CD8-positive, alpha-beta memory T cell (primary cell): ENCODE measurements at places on chromosomes 13 and 19.

DNA sequence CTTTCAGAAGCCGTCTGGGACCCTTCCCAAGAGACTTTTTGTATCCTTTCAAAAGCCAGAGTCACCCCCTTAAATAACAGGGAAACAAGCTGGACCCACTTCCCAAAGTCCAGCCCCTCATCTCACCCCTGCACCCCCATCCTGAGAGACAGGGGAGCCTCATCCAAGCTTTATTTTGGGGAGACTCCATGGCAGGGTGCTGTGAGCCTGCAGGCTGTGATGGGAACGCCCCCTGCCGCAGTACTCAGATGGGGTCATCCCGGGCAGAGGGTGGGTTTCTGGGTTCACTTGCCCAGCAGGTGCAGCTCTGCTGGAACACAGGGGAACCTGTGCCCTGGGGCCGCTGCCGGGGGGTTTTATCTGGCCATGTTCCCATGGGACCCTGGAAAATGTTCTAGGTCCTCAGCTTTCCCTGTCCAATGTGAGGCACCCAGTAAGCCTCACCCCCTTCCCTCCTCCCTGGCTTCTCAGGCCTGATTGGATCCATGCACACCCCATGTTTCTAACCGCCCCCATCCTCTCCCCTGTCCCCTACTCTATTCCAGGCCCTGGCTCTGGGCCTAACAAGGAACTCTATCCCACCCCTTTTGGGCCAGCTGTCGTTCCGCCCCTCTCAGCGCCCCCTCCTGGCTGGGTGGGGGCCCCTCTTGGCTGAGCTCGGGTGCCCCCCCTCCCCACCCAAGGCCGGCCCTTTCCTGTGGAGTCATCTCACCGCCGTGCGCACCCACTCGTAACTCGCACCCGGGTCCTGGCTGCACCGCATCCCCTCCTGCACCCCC lies 1.0 kb downstream of the HIF3A start:
- H3K36me3 ChIP-seq, result no peaks in the 10 kb centered on the region
- H3K4me3 ChIP-seq, result no peak overlapping the region
- H3K27ac ChIP-seq, result no peak overlapping the region
- H3K4me1 ChIP-seq, result no peaks in the 10 kb centered on the region
- H3K27me3 ChIP-seq, result peaks cover 24% of the 10 kb centered on the region

DNA sequence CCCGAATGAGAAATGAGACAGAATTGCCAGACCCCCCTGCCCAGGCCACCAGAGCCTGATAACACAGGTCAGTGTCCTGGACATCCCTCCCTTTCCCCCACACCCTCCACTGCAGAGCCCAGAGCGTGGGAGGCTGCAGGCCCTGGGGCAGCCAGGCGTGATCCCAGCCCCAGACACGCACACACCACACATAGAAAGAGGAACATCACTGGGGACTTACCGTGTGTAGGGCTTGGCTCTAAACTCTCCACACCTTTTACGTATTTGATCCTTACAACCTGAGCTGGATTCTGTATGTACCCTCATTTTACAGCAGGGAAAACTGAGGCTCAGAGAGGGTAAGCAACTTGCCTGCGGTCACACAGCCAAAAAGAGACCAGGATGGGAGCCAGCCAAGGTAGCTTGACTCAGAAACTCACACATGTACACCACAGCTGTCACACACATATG lies 334 bp upstream of the ANGPTL6 start:
- H3K36me3 ChIP-seq, result peaks cover 8% of the 10 kb centered on the region
- H3K27me3 ChIP-seq, result no peaks in the 10 kb centered on the region
- no peak for DNase-seq
- H3K4me1 ChIP-seq, result peaks cover 57% of the 10 kb centered on the region

GRCh38 chr19:43441716-43442115 lies 23.7 kb downstream of the LYPD3 start:
- peaks cover 37% of the 10 kb centered on the region for H3K4me1 ChIP-seq
- H3K4me3 ChIP-seq, result no peak overlapping the region
- DNase-seq, result no peak
- H3K36me3 ChIP-seq, result no peaks in the 10 kb centered on the region
- H3K27me3 ChIP-seq, result no peaks in the 10 kb centered on the region
- H3K27ac ChIP-seq, result no peak overlapping the region

- H3K27me3 ChIP-seq, result no peaks in the 10 kb centered on the region
- peak; percentile 20 for DNase-seq
- H3K4me3 ChIP-seq, result peak within 1 kb of the TSS; percentile 58
- peaks cover 21% of the 10 kb centered on the region for H3K4me1 ChIP-seq
- H3K27ac ChIP-seq, result peak within 1 kb of the TSS; percentile 59
- peaks cover 7% of the 10 kb centered on the region for H3K36me3 ChIP-seq
Observed at GRCh38 chr19:3785938-3786824, at the start of gene MATK. MATK (minus strand) TSS chr19:3786381; CDS start chr19:3785135, 1,246 bp downstream.

DNA sequence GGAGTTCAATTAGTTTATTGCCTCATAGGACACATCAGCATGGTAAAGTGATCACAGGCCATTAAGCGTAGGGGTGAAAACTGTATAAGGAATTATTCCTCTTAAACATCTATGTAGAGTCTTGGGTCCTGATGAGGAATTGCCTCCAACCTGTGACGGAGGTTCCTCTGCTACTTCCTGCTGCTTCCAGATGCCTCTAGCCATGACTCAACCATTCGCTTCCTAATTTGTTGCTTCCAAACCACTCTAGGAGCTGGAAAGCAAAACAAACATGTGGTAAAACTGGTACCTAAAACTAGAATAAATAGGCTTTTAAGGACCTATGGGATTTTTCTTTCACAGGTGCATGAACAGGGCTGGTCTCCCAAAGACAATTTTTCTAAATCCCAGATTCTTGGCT lies 253.8 kb downstream of the KLF12 start:
- no peak overlapping the region for H3K4me3 ChIP-seq
- H3K27me3 ChIP-seq, result no peaks in the 10 kb centered on the region
- no peak overlapping the region for H3K27ac ChIP-seq
- peaks cover 19% of the 10 kb centered on the region for H3K4me1 ChIP-seq
- no peaks in the 10 kb centered on the region for H3K36me3 ChIP-seq

DNA sequence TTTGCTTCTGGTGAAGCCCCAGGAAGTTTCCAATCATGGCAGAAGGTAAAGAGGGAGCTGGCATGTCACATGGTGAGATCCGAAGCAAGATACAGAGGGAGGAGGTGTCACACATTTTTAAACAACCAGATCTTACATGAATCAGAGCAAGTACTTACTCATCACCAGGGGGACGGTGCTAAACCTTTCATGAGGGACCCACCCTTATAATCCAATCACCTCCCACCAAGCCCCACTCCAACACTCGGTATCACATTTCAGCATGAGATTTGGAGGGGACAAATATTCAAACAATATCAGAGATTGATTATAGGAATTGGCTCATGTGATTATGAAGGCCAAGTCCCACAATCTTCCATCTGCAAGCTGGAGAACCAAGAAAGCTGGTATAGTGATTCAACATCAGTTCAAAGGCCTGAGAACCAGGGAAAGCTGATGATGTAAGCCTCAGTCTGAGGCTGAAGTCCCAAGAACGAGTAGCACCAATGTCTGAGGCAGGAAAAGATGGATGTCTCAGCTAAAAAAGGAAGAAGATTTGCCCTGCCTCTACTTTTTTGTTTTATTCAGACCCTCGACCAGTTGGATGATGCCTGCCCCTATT lies 58.6 kb upstream of the WDFY2 start:
- DNase-seq, result no peak
- H3K4me3 ChIP-seq, result no peak overlapping the region
- no peaks in the 10 kb centered on the region for H3K27me3 ChIP-seq
- peaks cover 13% of the 10 kb centered on the region for H3K4me1 ChIP-seq
- H3K36me3 ChIP-seq, result no peaks in the 10 kb centered on the region

DNA sequence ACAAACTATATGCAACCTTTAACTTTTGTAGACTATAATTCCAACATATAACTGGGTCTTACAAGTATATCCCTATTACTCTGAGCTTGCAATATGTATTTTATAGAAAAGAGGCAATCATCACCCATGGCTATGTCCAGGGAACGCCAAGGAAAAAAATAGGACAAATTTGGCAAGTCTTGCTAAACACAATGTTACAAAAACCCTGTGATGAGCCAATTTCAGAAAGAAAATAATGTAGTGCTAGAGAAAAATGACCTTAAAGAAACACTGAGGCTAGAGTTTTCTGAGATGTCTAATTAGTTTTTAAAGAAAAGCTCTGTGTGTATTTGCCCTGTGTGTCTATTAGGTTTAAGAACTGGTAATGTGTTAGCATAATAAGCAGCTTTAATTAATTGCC lies 68.0 kb upstream of the FREM2 start:
- no peaks in the 10 kb centered on the region for H3K4me1 ChIP-seq
- no peaks in the 10 kb centered on the region for H3K27me3 ChIP-seq
- H3K4me3 ChIP-seq, result no peak overlapping the region
- H3K36me3 ChIP-seq, result no peaks in the 10 kb centered on the region
- H3K27ac ChIP-seq, result no peak overlapping the region

GRCh38 chr13:36067746-36068381 lies 63.3 kb downstream of the DCLK1 start:
- H3K4me3 ChIP-seq, result no peak overlapping the region
- no peak for DNase-seq
- H3K27ac ChIP-seq, result no peak overlapping the region
- no peaks in the 10 kb centered on the region for H3K4me1 ChIP-seq

DNA sequence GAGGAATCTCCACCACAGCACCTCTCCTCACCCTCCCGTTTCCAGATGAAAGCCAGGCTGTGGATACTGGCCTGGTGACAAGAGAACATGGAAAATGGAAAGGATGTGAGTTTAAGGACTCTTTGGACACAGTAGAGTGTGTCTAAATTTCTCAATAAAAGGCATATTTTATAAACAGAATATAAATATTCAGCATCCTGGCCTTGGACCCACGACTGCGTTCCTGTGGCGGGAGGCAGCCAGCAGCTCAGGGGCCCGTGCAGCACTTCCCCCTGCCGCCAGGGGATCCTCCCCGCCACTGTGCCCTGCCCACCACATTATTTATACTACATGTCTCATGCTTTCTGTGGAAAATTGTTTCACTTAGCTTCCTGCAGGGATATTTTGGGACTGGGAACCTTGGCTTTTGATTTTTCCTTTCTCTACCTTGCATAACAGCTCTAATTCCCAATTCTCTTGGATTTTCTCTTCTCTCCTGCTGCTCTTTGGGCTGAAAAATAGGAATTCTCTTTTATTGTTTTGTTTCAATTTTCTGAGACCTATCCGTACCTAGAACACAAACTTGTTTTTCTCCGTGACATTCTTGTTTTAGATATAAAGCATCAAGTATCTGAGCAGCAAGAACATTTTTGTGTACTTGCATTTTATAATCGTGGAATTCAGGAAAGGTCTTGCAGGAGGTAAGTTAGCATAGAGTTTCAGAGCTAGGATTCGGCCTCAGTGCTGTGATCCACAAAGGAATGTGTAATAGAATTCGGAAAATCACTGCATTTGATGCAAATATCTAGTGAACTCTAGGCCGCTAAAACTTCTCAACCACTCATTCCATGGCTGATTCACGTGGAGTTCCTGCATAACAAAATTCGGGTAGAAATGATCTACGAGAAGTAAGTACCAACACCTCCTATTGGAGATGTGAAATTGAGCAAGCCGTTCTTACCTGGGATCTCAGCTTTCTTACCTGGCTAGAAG lies 107.7 kb upstream of the SPATA13 start:
- H3K27me3 ChIP-seq, result no peaks in the 10 kb centered on the region
- no peaks in the 10 kb centered on the region for H3K4me1 ChIP-seq
- H3K36me3 ChIP-seq, result no peaks in the 10 kb centered on the region
- peak; percentile 12 for DNase-seq
- H3K27ac ChIP-seq, result no peak overlapping the region
- no peak overlapping the region for H3K4me3 ChIP-seq

- no peaks in the 10 kb centered on the region for H3K36me3 ChIP-seq
- H3K4me1 ChIP-seq, result no peaks in the 10 kb centered on the region
- no peaks in the 10 kb centered on the region for H3K27me3 ChIP-seq
- no peak overlapping the region for H3K4me3 ChIP-seq
Observed at GRCh38 chr13:97502181-97502580, 68.2 kb downstream of the RAP2A start.

GRCh38 chr19:55256562-55257460 lies 2.0 kb downstream of the PPP6R1 start:
- H3K36me3 ChIP-seq, result no peaks in the 10 kb centered on the region
- DNase-seq, result peak; percentile 35
- H3K4me1 ChIP-seq, result peaks cover 60% of the 10 kb centered on the region
- no peaks in the 10 kb centered on the region for H3K27me3 ChIP-seq

GRCh38 chr19:10260141-10260584 lies 8.1 kb downstream of the MRPL4 start:
- peaks cover 24% of the 10 kb centered on the region for H3K36me3 ChIP-seq
- H3K4me1 ChIP-seq, result no peaks in the 10 kb centered on the region
- no peak overlapping the region for H3K27ac ChIP-seq
- no peak overlapping the region for H3K4me3 ChIP-seq
- H3K27me3 ChIP-seq, result no peaks in the 10 kb centered on the region

DNA sequence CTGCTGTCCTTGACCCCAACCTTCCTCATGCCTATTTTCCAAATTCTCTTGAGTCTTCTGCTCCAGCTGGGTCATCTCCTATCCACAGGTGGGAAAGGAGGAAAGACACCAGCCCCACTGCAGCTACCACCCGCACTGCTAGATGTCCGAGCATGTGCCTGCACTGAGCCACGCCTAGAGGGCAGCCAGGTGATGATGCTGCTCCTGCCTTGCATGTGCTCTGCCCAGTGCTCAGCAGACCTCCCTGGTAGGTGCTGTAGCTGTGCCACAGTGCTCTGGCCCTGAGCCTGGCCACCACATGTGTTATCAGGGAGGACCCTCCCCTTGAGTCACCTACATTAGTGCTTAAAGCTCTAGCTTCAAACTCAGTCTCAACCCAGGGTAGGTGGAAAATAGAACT lies 6.9 kb upstream of the CYSLTR2 start:
- H3K27ac ChIP-seq, result no peak overlapping the region
- H3K36me3 ChIP-seq, result no peaks in the 10 kb centered on the region
- H3K4me3 ChIP-seq, result no peak overlapping the region
- no peak for DNase-seq

- no peaks in the 10 kb centered on the region for H3K4me1 ChIP-seq
- H3K4me3 ChIP-seq, result no peak overlapping the region
- H3K27ac ChIP-seq, result no peak overlapping the region
- no peaks in the 10 kb centered on the region for H3K27me3 ChIP-seq
- H3K36me3 ChIP-seq, result no peaks in the 10 kb centered on the region
- no peak for DNase-seq
Observed at GRCh38 chr13:76425935-76426334, 460.3 kb downstream of the KCTD12 start.

- no peak for DNase-seq
- no peak overlapping the region for H3K4me3 ChIP-seq
- H3K4me1 ChIP-seq, result no peaks in the 10 kb centered on the region
- no peaks in the 10 kb centered on the region for H3K36me3 ChIP-seq
Observed at GRCh38 chr13:81396192-81396591, 1055.3 kb upstream of the SPRY2 start.

- peak overlapping the region; percentile 95 for H3K27ac ChIP-seq
- H3K4me3 ChIP-seq, result no peak overlapping the region
- H3K36me3 ChIP-seq, result no peaks in the 10 kb centered on the region
- peaks cover 36% of the 10 kb centered on the region for H3K4me1 ChIP-seq
- no peak for DNase-seq
Observed at GRCh38 chr13:50123002-50123401, 107.8 kb downstream of the KCNRG start.

GRCh38 chr19:18419699-18420460 lies 682 bp downstream of the SSBP4 start:
- H3K4me1 ChIP-seq, result peaks cover 80% of the 10 kb centered on the region
- no peaks in the 10 kb centered on the region for H3K36me3 ChIP-seq
- DNase-seq, result peak; percentile 42
- H3K27me3 ChIP-seq, result peaks cover 4% of the 10 kb centered on the region
- H3K4me3 ChIP-seq, result peak overlapping the region; percentile 47

- no peaks in the 10 kb centered on the region for H3K4me1 ChIP-seq
- H3K27me3 ChIP-seq, result no peaks in the 10 kb centered on the region
- no peaks in the 10 kb centered on the region for H3K36me3 ChIP-seq
- no peak for DNase-seq
- H3K4me3 ChIP-seq, result no peak overlapping the region
Observed at GRCh38 chr13:110817143-110817542, 97.7 kb downstream of the ANKRD10 start.

GRCh38 chr13:76723551-76724232 lies 162.5 kb downstream of the KCTD12 start:
- H3K27ac ChIP-seq, result no peak overlapping the region
- no peaks in the 10 kb centered on the region for H3K27me3 ChIP-seq
- H3K4me1 ChIP-seq, result peaks cover 3% of the 10 kb centered on the region
